ENCODE measurements at places on chromosomes 16 and 17.

DNA sequence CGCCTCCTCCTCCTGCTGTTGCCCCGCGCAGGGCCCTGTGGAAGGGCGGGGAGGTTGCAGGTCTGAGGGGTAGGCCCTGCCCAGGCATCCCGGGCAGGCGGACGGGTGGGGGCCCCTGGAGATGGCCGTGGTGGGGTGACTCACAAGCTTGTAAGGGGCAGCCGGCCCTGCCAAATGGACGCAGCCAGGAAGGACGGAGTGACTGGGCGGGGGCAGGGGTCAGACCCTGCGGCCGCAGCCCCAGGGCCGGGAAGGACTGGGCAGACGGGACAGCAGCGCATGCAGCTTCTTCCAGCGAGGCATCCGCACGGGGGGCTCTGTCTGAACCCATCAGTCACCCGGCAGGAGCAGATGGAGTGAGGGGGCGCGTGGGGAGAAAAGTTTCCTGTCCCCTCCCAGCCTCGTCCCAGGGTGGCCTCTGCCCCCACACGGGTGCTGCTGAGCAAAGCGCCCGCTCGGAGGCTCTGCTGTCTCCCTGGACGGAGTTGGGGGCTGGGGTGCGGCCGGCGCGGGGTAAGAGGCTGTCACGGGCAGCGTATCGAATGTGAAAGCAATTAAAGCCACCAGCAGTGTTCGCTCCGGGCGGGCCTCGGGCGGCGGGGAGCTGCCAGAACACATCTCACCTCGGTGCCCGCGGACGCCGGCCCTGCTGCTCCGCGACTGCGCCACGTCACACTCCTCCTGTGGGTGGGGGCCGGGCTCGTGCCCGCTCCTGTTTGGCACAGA lies 5.4 kb upstream of the PRR35 start:
- DNase-seq = no peak

- DNase-seq = no peak
These were observed 9.2 kb downstream of the SP2 start for GRCh38 chr17:47905221-47905733.

- no peak for DNase-seq
These were observed 154.3 kb upstream of the MED13 start for GRCh38 chr17:62219221-62219899.

GRCh38 chr16:4060009-4060408 lies 56.2 kb downstream of the ADCY9 start:
- no peak for DNase-seq

DNA sequence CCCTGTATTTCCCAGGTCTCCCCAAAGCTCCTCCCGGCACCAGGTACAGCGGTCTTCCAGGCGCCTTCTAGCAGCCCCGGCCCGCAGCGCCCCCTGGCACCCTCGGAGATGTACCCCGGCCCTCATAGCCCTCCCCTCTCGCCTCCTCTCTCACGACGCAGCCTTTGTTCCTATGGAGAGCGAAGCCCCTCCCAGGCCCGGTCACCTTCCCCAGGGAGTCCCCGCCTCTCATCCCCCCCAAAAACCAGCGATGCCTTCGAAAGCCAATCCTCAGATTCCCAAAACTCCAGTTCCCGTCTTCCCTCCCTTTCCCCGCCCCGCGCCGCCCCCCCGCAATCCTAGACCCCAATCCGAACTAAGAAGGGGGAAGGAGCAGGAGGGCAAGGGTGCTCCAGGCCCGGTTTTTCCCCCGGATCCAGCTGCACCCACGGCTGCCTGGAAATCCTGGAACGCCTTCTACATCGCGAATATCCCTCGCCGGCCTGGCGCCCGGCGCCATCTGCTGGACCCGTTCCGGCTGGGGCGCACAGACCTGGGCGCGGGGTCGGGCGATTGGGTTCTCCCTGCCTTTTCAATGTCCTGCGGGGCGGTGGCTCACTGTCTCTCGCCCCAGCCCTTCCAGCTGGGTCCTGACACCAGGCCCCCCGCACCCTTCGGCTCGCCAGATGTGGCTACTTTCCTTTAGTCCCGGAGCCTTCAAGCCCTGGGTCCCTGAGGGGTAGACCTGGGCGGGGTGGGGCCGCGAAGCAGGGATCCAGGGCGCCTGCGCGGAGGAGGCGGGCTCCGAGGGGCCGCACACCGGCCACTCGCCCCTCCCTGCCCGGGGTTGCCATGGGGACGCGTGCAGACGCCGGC lies at the start of gene DNAH2:
Gene DNAH2, plus strand, starts transcription at position 844 of the 855 bp plus-strand sequence. CDS start 1,991 bp downstream, outside the sequence.
- no peak for DNase-seq

- no peak for DNase-seq
These were observed 163.8 kb upstream of the TBX2 start for GRCh38 chr17:61235827-61236197.

GRCh38 chr17:81379523-81379942 lies 15.7 kb upstream of the BAHCC1 start:
- no peak for DNase-seq

GRCh38 chr17:57444682-57445450 lies 188.5 kb downstream of the MSI2 start:
- no peak for DNase-seq

- no peak for DNase-seq
These were observed 1.7 kb downstream of the MLYCD start for GRCh38 chr16:83900571-83900970.

DNA sequence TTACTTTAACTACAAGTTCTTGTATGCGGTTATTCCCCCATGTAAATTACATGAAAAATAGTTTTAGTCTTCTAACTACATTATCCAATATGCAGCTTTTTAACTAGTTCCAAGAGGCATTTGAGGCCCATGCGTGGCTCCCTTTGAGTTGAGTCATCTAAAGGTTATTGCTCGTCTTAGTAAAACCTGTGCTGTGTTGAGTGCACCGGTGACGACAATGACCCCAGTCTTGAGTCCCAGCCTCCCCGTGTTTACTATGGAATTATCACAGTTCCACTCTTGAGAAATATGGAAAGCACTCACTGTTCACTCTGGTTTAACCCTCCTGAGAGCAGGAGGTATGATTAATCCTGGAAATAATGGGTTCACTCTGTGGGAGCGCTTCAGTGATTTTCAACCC lies 119.2 kb downstream of the PITPNC1 start:
- no peak for DNase-seq

DNA sequence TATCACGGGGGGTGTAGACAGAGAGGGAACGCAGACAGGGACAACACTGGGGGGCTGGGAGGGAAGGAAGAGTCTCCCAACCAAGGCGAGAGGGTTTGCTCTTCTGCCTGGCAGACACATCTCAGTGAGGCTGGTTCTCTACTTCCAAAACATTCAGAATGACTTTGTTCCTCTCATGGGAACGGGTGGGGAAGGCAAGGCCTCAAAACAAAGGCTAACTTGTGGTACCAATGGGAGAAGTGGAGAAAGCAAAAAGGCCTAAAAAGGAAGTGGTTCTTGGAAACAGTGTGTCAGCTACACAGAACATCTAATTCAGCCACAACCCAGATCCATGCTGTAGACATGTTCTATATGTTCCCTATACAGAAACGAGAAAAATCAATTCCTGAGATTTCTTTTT lies 7.5 kb downstream of the FLOT2 start:
- DNase-seq = no peak

DNA sequence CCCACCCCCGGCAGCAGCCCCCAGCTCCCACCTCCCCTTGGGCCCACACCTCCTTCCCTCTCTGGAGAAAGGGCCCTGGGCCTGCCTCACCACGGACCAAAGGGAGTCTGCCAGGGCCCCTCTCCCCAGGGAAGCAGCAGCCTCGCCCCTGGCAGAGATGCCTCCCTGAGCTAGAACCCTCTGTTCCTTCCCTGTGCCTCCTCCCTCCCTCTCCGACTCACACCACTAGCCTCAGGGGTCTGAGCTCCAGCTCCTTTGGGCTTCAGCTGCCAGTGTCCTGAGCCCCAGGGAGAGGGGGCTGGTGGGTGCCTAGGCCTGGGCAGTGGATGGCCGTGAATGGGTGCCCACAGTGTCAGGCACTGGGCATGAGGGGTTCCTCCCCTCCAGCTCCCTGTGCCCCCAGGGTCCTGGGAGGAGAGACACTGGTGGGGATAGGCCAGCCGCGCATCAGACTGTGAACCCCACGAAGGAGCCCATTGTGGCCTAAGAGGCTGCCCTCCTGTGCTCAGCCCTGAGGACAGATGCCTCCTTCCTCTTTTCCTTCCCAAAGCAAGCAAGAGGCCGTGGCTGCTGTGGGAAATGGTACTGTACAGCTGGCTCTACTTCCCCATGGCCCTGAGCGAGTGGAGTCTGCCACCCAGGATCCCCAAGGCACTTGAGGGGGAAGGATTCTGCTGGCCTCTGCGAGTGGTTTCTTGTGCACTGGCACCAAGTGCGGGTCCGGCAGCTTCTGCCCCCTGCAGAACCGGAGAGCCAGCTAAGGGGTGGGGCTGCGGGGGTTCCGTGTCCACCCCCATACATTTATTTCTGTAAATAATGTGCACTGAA lies 20.7 kb downstream of the MMP15 start:
- DNase-seq = no peak

DNA sequence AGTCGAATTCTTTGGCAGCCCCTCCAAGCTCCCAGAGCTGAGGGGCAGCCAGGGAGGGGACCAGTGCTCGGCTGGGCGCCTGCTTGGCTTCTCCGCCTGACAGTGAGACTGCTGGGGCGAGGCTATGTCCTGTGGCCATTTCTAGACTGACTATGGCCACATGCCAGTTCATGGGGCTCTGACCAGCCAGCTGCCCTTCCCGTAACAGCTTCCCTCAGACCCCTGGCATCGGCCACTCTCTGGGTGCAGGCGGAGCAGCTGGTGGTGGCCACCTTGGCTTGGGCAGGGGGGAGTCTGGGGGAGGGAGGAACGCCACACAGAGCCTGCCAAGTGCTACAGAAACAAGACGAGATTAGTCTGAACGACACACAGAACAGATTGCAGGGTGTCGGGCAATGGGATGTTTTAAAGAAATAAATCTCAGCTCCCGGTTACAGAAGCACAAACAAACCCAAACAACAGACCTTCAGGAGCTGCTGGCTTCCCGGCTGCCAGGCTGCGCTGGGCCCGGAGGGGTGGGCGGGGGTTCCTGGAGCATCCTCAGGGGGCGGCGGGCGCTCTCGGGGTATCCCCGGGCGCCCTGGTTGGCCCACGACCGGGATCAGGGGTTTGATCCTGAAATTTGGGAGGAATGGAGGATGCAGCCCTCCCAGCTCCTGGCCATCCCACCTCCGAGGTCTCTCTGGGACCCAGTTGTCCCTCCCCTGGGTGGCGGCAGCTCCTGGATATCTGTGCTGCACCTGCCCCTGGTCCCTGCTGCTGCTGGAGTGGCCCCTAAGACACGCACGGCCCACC lies 34.5 kb downstream of the TBC1D16 start:
- no peak for DNase-seq

- no peak for DNase-seq
These were observed 22.8 kb downstream of the NUP85 start for GRCh38 chr17:75228305-75228704.

DNA sequence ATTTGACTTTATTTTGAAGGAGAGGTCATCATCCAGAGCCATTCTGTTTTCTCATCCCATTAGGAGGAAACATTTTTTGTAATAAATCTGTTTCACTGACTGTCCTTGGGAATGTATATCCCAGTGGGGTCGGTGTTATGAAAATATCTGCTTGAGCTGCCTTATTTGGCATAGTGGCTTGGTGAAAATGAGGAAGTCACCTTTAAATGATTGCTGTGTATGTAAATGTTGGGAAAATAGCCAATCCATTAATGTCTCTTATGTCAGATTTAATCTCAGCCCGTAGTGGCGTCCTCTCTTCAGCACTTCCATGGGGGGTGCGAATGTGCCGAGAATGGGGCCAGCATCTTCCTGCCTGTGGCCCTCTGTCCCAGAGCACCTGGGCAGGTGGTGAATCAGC lies 57.6 kb downstream of the BANP start:
- no peak for DNase-seq

DNA sequence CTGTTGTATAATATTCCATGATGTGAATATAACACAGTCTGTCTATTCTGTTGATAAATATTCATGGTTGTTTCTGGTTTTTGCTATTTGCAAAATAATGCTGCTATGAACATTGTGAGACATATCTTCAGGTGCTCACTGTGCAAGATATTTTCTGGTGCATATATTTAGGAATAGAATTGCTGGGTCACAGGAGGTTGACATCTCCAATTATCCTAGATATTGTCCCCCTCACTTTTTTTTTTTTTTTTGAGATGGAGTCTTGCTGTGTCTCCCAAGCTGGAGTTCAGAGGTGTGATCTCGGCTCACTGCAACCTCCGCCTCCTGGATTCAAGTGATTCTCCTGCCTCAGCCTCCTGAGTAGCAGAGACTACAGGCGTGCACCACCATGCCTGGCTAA lies 14.5 kb upstream of the MYO18A start:
- no peak for DNase-seq

- DNase-seq = no peak
These were observed 111.3 kb downstream of the BANP start for GRCh38 chr16:88062341-88063210.

DNA sequence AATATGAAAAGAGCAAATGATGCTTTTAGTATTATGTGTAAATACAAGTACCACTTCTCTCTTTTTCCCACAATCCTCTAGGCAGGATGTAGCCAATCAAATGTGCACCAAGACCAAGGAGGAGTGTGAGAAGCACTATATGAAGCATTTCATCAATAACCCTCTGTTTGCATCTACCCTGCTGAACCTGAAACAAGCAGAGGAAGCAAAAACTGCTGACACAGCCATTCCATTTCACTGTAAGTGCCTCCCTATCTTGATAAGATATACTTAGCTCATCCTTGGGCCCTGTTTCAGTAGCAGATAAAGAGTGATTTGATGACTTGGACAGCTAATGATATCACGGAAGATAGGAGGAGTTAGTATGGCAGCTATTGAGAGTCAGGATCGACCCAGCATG lies 33.7 kb downstream of the TADA2A start:
- DNase-seq = no peak

- DNase-seq = no peak
These were observed 423.9 kb downstream of the WWOX start for GRCh38 chr16:78523212-78523985.

DNA sequence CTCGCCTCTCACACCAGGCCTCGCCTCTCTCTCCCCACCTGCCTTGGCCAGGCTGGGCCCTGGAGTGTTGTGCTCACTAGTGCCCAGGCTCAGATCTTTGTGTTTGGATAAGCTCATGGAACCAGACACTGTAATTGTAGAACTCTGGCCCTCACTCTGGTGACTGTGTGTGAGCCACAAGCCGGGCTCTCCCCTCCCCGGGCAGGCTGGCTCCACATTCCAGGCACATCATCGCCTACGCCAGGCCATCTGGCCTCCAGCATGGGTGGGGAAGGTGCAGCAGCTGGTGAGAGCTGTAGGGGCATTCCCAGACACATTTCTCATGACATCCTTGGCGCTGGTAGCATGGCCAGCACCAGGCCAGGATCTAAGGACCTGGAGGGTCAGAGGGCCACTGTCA lies 202.3 kb downstream of the RAB11FIP4 start:
- no peak for DNase-seq

DNA sequence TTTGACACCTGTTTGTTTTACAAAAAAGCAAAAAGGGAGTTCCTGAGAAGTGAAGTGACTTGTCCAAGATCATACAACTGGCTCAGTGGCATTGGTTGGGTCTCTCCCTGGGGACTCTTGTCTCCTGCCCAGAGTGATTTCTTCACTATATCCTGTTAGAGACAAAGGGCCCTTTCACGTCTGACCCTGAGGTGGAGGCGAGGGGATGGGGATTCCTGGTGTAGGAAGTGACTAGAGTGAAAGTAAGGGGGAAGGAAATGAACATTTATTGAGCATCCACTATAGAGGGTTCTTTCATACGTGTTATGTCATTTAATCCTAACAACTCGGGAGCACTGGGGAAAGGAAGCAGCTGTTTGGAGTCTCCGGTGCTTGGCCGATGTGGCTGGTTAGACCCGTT lies 9.0 kb downstream of the ITGB3 start:
- DNase-seq = no peak
